ENCODE measurements at places on chromosomes 3 and 15.

DNA sequence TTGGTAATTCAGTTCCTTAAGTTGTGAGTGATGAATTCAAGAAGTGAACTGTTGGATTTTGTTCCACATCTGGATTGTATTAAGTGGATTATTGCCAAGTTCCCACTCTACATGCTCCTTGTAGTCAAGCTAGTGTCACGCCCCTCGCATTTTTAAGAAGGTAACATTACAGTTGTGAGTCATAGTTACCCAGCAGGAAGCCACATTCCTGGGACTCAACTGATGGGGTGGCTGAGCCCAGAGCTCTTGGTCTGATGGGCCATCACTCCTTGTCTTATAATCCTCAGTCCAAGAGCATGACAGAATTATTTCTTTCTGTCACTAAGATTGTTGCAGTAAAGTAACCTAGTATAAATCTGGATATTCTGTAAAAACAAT lies 102.7 kb downstream of the PTPRG start:
- no peak for DNase-seq

DNA sequence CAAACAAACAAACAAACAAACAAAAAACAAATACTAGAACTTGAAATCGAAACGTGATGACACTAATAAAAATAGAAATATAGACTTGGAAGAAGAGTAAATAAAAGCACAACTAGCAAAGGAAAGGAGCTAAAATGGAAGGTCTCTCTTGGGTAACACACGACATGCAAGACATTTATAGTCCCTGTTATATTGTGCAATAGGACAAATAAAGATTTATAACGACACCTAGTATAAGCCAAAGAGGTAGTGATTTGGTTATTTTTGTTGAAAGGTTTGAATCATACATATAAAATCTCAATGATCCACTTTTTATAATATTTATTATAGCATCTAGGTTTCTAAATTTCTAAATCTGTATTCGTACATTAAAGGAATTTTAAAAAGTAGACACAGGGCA lies 349.6 kb downstream of the CHST2 start:
- no peak for DNase-seq

DNA sequence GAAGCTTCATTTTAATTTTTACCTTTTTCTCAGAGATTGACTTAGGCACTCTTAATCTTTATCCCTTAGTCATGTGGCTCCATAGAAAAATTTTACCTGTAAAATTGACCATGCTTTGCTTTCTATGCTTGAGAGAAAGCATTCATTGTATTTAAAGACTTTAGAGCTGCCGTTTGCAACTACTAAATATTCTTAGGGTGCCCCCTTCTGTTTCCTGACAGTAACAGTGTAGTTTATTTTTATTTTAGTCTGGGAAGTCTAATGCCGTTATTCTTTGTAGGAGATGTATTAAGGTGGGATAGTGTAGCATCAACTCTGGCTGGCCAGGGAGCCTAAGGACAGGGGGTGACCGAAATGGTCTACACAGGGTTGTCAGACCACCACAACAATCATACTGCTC lies 84.5 kb upstream of the SYNPR start:
- no peak for DNase-seq

DNA sequence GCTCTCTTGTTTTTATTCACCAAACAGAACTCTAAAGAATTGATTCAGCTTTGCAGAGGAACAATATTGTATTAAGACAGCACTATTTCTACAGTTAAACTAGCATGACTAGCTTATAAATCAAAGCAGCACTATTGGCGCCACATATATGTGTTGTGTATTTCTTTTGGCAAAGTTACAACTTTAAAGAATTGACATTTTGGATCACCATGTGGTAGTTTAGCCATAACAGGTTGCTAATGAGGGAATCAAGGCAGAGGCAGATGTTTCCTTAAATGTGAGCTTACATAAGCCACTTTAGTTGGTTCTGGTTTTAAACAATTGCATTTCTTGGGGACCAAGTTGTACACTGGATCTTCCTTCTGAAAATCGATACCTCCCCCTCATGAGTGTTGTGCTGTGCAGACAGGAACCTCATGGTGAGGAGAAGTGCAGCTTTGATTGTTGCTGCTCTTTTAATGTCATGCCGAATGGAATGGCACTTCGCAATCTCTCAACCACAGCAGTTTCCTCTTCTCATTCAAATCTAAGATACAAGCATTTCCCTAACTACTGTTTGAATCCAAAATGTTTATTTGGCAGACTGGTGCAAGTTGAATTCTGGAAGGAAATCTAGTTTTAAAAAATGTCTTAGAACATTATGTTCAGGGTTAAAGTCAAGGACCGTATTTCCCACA lies 151.2 kb downstream of the MYRIP start:
- DNase-seq = no peak

- no peak for DNase-seq
Measured at GRCh38 chr15:76993114-76993725, 1.7 kb upstream of the PSTPIP1 start.

Measured in activated CD4-positive, alpha-beta T cell treated with anti-CD3 and anti-CD28 coated beads, Interleukin-2, amount 50 U/mL, for 16 hours (primary cell).